ENCODE measurements at places on chromosomes 5 and 9.

DNA sequence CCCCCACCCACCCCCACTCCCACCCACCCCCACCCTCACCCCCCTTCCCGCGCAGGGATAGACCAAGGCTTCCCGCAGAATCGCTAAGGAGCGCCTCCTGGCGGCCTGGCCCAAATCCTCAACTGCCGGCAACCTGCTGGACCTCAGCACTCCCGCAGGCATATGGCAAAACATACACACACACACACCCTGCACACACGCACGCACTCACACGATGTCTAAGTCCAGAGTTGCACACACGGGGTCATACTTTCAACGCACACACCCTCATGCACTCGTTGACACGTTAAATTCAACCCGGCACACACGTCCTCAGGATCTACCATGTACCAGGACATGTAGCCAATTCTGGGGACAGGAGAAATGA lies 1.7 kb downstream of the CPLX2 start:
- DNase-seq, result no peak

DNA sequence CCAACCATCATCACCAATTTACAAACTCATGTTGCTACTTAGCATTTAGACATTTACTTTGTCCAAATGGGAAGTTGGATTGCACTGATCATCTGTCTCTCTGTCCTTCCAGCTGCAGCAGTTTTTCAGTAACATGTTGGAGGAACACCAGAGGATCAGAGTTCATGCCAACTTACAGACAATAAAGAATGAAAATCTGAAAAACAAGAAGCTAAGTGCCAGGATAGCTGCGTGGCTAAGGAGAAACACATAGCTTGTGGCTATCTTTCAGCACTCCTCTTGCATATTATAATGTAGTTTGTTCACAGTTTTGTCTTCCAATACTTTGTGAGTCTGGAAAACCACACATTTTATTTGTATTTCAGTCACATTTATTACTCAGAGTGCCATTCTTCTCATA lies 6.4 kb upstream of the ARL14EPL start:
- no peak for DNase-seq

GRCh38 chr9:133726401-133727276 lies 11.5 kb downstream of the SARDH start:
- no peak for DNase-seq

DNA sequence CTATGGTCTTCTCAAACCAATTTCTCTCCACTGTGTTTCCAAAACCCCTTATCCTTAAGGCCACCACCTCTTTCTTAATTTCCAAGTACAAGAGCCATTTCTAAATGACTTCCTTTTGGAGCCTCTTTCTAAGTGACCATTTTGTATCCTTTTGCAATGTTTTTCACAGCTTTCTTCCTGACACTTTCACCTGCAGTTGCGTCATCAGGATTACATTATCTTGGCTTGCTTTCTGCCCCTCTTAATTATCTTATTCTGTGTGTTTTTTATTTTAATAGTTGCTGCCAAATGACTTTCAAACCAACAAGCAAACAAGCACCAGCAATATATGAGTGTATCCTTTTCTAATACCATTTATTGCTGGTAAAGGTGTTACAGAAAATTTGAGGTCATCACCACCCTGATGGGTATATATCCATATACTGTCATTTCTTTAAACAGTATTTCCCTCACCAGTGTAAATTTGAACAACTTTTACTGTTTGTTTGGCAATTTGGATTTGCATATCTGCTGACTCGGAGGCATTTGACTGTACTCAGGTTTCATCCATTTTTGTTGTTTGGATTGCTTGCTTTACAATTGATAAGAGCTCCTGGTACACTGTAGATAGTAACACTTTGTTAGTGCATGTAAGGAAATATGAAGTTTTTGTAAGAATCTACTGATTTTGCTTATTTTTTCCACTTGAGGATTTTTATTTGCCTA lies 5.4 kb upstream of the ANXA1 start:
- no peak for DNase-seq

All from NCI-H187 treated with DMSO at 0.1 percent for 48 hours (cell line).